ENCODE measurements at places on chromosomes 3 and 15. TPM values are rescaled to one million over a fixed set of nuclear protein-coding genes. Genes with fewer than 3 reads are reported as not detected.
A peak's percentile ranks its signal among the peaks of the same experiment; 100 is the strongest.

DNA sequence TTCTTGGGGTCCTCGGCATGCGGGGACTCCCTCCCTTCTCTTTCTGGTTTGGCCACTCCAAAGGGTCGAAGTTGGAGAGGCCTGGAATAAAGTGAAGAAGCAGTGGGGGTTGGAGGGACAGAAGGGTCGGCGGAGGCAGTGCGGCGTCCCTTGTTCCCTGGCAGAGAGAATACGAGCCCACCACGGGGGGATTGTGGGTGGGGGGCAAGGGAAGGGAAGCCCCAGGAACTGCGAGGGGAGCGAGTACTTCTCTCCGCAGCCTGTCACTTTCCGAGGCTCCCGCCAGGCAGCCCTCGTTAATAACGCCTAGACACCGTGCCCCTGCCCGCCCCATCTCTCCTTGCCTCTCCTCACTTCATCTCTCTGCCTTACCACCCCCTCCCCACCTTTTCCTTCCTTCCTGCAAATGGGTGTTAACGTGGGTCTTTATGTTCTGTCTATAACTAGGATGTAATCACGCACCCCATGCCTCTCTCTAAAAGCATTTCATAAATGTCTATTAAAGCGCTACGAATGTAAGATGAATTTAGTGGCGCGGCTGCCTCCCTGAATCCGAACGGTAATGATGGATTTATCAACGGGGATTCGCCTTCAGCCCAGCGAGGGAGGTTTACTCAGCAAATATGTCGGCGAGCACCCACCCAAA, 13.7 kb downstream of the NR2F2 start:
- peak; percentile 78 for DNase-seq

DNA sequence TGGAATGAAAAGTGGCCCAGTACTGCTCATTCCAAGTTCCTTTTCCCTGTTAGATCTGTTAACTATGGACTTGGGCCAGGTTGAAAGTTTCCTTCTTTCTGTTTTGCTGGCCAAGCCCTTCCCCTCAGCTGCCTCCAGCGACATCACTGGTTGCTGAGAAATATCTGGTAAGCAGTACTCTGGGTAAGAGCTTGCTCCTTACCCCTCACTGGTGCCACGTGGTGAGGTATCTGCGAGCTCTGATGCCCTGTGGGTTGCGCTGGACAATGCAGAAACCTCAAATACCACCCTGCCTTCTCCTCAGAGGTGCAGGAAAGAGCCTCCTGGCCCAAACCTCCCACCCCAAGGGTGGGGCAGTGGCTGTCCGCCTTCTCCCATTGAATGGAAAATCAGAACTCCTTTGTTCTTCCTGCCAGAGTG, 42.9 kb upstream of the APH1B start:
- DNase-seq, result peak; percentile 56

Gene SNX33
- total RNA-seq, result 31.8 TPM

DNA sequence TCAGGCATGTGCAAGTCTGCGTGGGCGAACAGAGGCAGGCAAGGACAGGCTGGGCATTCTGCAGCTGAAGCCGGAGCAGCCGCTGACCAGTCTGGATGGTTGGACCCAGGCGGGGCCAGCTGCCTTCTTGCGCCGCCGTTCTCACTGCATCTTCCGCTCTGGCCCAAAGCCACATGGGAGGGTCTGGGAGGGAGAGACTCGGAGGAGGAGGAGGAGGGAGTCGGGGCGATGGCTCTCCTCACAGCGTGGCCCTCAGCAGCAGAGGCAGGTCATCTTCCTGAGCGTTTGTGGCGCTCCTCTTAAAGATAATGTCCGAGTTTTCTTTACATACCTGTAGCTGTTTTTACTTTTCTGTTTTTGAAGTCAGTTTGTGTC, 5.9 kb downstream of the CLK3 start:
- DNase-seq, result no peak

GRCh38 chr15:80060356-80061006, 1.0 kb downstream of the ZFAND6 start:
- peak; percentile 18 for DNase-seq

DNA sequence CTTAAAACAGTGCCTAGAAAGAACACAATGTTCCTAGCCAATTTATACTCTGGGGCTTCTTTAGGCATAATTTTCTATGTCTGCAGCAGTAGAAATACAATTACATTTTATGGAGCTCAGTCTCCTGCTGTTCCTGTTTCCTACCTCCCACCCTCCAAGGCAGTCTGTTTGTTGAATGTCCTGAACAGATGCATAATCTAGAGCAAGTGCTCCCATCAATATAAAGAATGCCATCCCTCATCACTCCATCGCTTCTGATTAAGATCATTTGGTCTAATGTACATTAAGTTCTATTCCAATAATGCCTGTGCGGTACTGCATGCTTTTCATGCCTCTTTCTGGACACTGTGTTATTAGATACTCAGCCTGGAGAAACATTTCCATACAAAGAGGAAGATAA, 869.8 kb upstream of the CFAP20DC start:
- DNase-seq, result no peak

- no peak for DNase-seq
Measured at GRCh38 chr15:94295275-94295674, 63.9 kb downstream of the MCTP2 start.

Gene LSAMP
- 2.8 TPM for total RNA-seq

Gene C3orf49
- not detected for total RNA-seq

Gene APBA2
- total RNA-seq, result 0.80 TPM

GRCh38 chr15:89631902-89632264, 23.4 kb downstream of the KIF7 start:
- DNase-seq, result no peak

DNA sequence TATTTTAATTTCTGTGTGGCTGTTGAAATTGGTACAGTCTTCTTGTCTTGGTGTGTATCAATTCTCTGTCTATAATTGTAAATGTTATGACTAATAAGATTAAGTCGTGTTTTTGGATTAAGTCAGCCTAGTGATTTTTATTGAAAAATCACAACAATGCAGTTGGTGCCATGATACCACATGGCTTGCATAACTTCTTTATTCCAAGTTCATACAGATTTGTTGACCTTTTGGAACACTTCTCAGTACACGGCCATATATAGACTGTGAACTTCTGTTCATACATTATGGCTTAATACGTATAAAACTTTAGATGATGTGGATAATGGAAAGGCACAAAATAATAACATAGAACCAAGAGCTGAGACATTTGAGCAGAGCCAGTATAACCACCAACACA, 121.2 kb upstream of the NAALADL2 start:
- DNase-seq, result no peak

- DNase-seq, result no peak
Measured at GRCh38 chr15:49842031-49842730, 221.3 kb downstream of the DTWD1 start.

Gene OR5K2
- total RNA-seq, result not detected

- no peak for DNase-seq
Measured at GRCh38 chr3:171792531-171792930, 17.8 kb downstream of the PLD1 start.

DNA sequence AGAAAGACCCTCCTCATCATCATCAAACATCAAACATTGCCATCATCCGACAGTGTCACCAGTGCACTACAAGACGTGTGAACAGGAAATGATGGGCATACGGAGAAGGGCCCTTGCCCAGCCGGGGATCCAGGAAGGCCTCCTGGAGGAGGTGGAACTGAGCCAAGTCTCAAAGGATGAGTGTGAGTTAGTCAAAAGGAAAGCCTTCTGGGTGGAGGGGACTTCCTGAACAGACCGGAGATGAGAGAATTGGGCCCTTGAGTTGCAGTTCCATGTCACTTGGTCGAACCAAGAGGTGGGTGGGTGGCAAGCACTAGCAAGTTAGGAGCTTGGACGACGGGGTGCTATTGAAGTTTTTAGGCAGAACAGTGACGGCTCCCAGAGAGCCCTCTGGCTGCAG, 8.5 kb downstream of the SEMA4B start:
- no peak for DNase-seq

Gene CPN2
- 0.10 TPM for total RNA-seq

- no peak for DNase-seq
Measured at GRCh38 chr3:129597087-129597999, 9.1 kb downstream of the PLXND1 start.

Gene CCR4
- total RNA-seq, result 0.38 TPM

Gene SYNPR
- not detected for total RNA-seq

Gene LPP
- 72.2 TPM for total RNA-seq

DNA sequence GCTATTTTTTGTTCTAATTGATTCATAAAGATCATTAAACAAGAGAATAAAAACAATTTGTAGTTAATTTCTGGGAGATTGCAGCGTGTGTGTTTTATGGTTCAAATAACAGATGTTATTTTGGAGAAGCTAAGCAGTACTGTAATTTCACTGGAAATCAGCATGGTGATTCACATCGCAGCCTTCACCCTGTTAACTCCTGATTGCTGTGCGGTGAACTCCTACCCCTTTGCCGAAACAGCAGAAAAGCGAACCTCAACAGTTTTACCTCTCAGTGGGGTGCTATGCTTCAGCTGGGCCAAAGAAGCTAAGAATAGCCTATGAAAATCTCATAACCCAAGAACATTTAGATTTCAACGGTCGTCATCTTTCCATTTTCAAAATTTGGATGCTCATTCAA, 441.5 kb upstream of the RARB start:
- no peak for DNase-seq

Gene UROC1
- total RNA-seq, result not detected

- no peak for DNase-seq
Measured at GRCh38 chr3:186137051-186137685, 28.3 kb upstream of the ETV5 start.

Measured in lower leg skin (tissue), 4 donors.